ENCODE measurements at places on chromosomes 2 and 18. TPM values are rescaled to one million over a fixed set of nuclear protein-coding genes. Genes with fewer than 3 reads are reported as not detected.

The RFTN2 gene
- not detected for total RNA-seq

The DSG1 gene
- total RNA-seq: not detected

The OSR1 gene
- 10.0 TPM for total RNA-seq

The OR6B2 gene
- total RNA-seq: not detected

The DCDC2C gene
- 0.26 TPM for total RNA-seq

The ALPG gene
- total RNA-seq: 0.71 TPM

The REG3A gene
- total RNA-seq: not detected

The MFSD6 gene
- 39.4 TPM for total RNA-seq

The ACVR1C gene
- total RNA-seq: 0.01 TPM

The GPR35 gene
- total RNA-seq: 0.83 TPM

The KIAA2012 gene
- total RNA-seq: not detected

The CEP192 gene
- 8.6 TPM for total RNA-seq

The CDH2 gene
- total RNA-seq: 39.4 TPM

Measured in A549 treated with dexamethasone at 1 μM for 4 hours (cell line).